Fibroblast of lung (primary cell): ENCODE measurements at places on chromosomes 6 and 20.

- no peak for DNase-seq
These were observed 258.4 kb upstream of the JARID2 start for GRCh38 chr6:14987490-14987889.

DNA sequence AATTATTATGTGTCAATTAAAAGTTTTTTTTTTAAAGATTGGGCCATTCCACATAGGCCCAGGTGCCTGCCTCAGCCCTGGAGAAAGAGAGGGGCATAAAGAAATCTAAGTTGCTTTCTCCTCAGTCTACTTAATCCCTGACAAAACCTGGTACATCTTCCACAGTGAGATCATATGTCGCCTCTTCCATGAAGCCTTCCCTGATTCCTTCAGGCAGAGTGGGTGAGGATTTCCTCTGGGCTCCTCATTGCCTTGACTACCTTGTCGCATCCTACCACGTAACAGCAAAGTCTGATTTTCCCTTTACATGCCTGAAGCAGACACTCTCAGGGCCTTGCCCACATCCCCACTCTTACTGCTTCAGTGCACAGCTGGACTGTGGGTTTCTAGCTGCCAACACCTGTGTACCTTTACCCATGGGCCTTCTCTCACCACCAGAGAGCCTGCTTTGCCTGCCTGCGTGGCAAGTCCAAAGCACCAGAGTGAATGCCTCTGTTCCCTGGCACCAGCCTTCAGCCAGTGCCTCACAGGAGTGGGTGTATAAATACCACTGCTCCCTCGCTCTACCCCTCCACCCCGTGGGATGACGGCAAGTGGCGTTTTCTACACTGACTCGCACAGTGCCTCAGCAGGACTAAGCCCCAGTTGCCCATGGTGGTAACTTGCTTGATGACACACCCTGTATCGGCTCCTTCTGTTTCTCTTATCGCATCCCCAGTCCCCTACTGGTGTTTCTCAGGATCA lies 68.0 kb downstream of the EYA2 start:
- DNase-seq: no peak

GRCh38 chr6:30917487-30917886 lies 3.4 kb downstream of the VARS2 start:
- DNase-seq: no peak

GRCh38 chr6:105202486-105202885 lies 22.7 kb upstream of the POPDC3 start:
- DNase-seq: no peak

DNA sequence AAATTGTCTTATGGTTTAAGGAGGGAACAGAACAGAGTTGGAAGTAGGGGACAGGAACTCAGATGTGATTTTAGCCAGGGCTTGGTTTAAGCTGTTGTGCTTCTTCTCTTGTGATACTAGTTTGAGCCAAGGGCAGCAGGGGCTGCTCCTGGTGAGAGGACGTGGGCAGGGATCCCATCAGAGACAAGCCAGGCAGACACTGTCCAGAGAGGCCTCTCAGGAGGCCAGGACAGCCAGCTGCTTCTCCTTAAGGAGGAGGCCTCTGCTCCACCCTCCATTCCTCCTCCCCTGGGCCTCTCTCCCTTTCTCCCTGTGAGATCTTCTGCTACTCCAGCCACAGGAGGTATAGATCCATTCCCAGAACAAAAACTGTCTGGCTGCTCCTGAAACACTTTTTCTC lies 108.4 kb upstream of the MLN start:
- DNase-seq: no peak

DNA sequence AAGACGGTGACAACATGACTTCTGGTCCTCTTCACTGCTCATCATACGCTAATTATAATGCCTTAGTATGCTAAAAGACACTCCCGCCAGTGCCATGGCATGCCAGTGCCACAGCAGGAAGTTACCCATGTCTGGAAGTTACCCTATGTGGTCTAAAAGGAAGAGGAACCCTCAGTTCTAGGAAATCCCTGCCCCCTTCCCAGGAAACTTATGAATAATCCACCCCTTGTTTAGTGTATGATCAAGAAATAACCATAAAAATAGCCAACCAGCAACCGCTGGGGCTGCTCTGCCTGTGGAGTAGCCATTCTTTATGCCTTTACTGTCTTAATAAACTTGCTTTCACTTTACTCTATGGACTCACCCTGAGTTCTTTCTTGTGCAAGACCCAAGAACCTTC lies 15.8 kb upstream of the SERPINB9 start:
- no peak for DNase-seq

DNA sequence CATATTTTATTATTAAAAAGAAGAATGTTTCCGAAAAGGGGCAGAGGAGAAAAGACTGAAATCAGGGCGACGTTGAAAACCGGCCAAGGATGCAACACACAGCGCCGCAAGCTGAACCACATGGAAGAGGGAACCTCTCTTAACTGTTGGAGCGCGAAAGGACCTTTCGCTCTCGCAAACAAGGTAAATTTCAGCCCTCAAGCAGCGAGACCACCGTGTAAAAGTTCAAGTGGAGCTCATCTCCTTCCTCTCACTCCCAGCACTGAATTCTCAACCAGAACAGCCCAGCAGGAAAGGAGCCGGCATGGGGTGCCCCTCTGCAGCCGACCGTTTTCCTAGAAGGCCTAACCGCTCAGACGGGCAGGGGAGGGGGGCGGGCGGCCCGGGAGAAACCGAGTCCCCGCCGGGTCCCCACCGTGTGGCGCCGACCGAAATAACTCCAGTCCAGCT lies 621 bp downstream of the GPR63 start:
- DNase-seq: peak; percentile 12

DNA sequence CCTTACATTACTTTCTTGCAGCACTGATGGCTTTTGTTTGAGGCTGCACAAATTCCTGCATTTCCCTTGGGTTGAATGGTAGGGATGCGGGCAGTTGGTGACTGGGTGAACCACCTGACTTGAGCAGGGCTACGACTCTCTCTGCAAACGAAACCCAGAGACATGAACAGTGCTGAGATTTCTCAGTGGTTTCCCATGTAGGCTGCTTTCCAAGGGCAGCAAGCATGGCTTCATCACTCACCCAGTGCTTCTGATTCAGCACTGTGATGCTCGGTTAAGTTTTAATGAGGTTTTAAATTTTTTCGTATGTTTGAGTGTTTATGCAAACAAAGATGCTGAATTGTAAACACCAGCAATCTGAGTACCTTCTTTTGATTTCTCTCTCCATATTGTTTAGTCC lies 127.2 kb downstream of the MTHFD1L start:
- DNase-seq: no peak

- DNase-seq: no peak
These were observed 485.5 kb downstream of the CD109 start for GRCh38 chr6:74181471-74181870.

GRCh38 chr6:122571888-122572287 lies 38.3 kb upstream of the PKIB start:
- DNase-seq: no peak

- DNase-seq: no peak
These were observed 495.4 kb downstream of the CDH26 start for GRCh38 chr20:60453388-60454246.

GRCh38 chr6:154297721-154298120 lies 58.9 kb downstream of the IPCEF1 start:
- DNase-seq: peak; percentile 72

- no peak for DNase-seq
These were observed 27.9 kb downstream of the KAT14 start for GRCh38 chr20:18165553-18165952.

- no peak for DNase-seq
These were observed 106.6 kb downstream of the SGK1 start for GRCh38 chr6:134211297-134211696.

DNA sequence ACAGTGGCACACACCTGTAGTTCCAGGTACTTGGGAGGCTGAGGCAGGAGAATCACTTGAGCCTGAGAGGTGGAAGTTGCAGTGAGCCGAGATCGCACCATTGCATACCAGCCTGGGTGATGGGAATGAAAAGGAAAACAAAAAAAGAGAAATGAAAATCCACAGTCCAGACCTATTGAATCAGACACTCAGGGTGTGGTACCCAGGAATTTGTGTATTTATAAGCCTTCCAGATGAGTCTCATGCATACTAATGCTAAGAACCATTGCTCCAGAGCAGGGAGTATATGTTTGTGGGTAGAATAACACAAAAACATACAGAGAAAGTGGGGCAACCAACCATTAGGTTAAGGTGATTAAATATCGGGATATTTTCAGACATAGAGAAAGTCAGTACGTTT lies 36.1 kb upstream of the PLCB4 start:
- peak; percentile 49 for DNase-seq

DNA sequence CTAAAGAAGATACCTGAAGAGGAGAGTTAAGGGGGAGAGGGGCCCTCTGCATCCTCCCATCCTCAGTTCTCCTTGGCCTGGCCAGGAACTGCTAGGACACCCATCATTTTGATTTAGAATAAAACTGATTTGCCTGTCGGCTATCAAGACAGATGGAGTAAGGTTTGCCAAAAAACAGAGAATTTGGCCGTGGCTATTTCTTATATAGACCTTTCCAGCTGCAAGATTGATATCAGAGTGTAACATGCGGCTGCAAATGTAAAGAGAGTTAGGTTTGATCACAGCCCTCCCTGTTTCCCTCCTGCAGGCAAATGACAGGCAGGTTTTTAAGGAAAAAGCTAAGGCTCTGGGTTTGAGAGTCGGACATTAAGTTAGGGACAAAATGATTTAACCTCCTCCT lies 226.6 kb upstream of the TAB2 start:
- no peak for DNase-seq

DNA sequence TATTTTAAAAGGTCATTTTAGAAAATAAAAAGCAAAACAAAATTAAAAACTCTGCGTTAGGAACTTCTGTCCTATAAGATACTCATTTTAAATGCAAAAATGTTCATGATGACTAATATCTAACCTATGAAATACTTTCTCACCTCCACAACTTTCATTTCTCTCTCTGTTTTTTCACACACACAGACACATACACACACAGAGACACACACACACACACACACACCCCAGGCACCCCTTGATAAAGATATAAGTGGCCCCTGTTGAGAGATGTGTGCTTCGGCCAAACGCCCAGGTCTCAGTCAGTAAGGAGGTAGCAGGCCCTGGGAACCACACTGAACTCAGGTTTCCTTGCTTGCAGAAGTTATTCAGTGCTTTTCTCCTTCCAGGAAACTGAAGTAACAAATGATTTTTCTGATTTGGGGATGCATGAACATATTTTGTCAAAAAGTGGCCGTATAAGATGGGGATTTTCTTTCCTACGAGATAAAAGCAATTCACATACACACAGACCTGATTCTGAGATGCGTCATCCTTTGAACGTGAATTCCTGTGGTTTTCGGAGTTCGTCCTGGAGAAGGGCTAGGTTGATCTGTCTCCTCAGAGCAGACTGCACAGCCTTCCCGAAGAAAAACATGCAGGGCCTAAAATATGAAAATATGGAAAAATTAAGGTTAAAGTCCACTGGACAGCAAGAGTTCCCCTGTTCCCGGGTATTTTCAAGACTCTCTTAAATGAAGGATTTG lies 306.8 kb upstream of the FOXQ1 start:
- no peak for DNase-seq

DNA sequence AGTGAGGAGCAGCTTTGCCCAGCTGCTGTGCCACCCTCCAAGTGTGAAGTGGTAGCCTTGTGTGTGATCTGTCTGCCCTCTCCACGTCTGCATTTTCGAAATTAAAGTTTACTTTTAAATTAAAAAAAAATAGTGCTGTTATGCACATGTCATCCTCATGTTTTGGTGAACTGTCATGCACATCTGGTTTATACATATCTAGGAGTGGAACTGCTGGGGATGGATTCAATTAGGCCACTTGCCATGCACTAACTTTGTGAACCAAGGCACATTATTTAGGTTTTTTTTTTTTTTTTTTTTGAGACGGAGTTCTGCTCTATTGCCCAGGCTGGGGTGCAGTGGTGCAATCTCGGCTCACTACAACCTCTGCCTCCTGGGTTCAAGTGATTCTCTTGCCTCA lies 3.6 kb downstream of the GTSF1L start:
- no peak for DNase-seq

GRCh38 chr6:121321282-121321681 lies 13.0 kb downstream of the TBC1D32 start:
- DNase-seq: no peak

DNA sequence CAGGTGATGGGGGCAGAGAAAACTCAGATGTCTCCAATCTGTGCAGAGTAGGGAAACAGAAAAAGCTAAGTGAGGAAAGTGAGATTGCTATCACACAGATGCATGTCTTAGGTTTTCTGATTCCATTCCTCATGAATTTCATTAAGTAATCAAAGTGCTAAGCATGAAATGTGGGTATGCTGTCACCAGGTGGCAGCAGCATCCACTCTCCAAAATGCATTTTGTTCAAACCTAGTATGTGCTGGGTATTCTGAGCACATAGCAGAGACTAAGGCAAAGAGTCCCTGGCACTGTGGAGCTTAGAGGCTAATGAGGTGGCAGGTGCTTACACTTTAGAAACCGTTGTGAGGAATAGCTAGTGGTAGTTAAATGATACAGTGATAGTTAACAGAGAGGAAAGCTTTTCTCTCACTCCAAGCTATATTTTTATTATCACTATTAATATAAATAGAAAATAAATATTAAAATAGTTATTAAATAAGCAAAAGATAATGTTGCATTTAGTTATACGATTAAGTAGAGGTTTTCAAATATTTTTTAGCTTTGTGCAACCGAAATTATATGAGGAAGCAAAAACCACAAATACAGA lies 179.5 kb downstream of the CDH26 start:
- DNase-seq: no peak

DNA sequence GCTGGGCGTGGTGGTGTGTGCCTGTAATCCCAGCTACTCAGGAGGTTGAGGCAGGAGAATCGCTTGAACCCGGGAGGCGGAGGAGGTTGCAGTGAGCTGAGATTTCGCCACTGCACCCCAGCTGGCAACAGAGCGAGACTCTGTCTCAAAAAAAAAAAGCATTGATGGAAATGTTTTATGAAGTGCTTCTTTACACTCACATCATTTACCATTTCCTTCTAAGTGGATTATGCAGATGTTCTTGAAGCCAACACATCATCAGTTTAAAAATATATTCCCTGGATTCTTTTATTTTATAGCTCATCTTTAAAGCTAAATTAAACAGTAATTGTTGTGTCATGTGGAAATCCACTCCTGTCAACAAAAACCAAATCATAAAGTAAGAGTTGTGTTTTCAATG lies 35.9 kb upstream of the HDDC2 start:
- DNase-seq: no peak

GRCh38 chr6:167428664-167429333 lies 103.9 kb downstream of the TTLL2 start:
- DNase-seq: no peak

DNA sequence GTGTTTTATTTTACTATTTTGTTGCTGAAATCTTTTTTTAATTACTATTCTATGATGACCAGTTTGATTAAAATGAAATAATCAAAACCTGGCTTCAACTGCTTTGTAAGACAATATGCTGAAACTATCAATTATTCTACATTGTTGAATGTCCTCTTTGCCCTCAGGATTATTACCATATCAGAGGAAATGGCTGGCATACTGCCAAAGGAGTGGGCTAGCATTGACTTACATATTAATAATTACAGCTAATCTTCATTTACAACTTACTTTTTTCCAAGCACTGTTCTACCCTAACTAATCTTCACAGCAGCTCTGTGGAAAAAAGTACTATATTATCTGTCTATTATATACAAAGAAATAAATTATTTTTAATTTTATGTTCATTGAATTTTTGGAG lies 560.5 kb downstream of the BCKDHB start:
- no peak for DNase-seq
